Iris pigment epithelial cell (primary cell): ENCODE measurements at places on chromosomes 4 and X.
A peak's percentile ranks its signal among the peaks of the same experiment; 100 is the strongest.

DNA sequence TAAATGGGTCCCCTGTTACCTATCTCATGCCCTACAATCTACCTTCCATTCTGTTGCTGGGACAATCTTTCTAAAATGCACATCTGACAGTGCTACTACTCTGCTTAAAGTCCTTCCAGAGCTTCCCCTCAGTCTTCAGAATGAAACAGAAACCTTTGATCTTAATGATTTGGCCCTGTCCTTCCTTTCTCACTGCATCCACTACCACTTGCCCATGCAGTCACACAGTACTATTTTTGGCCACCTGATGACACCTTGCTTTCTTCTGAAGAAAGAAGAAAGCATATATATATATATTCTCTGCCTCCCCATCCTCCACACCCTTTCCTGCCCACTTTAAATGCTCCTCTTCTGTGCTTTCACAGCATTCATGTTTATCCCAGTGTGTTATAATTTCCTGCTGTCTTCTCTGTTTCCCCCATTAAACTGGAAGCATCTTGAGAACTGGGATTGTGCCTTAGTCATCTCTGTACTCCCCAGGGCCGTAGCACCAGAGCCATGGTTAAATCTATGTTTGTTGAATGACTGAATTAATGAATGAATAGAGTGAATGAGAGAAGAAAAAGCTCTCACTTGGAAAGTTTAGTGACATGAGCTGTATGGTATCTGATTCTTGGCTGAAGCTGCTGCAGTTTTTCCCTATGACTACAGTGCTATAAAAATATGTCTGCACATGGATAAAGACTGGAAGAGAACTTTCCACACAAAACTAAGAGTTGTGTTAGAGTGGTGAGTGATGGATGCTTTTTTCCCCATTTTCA is 56.2 kb downstream of the RTL9 start:
- DNase-seq = peak; percentile 44

- peak; percentile 58 for DNase-seq
Observed at GRCh38 chr4:77538144-77538543, 67.5 kb upstream of the CXCL13 start.

GRCh38 chr4:121736735-121737351 is 28.1 kb downstream of the SMIM43 start:
- peak; percentile 63 for DNase-seq

DNA sequence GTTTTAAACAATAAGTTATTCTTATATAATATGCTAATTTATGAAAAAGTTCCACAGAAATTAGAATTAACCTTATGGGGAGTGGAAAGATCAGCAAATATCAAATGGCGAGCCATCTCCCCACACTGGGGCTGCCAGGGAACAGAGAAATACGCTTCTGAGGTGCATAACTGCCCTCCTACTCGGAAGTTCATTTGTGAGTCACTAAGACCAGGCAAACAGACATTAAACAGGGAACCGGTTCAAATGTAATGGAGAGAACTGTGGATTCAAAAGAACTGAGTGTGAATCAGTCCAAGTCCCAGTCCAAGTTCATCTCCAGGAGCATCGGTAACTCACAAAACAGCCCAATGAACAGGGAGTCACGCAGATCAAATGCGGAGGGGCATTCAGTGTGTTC is 11.4 kb upstream of the S100G start:
- DNase-seq = peak; percentile 56

GRCh38 chr4:148443512-148444295 is 1.5 kb upstream of the NR3C2 start:
- peak; percentile 4 for DNase-seq

- no peak for DNase-seq
Observed at GRCh38 chr4:40288566-40288965, 46.6 kb upstream of the CHRNA9 start.
